ENCODE measurements at places on chromosomes 3 and 15.

DNA sequence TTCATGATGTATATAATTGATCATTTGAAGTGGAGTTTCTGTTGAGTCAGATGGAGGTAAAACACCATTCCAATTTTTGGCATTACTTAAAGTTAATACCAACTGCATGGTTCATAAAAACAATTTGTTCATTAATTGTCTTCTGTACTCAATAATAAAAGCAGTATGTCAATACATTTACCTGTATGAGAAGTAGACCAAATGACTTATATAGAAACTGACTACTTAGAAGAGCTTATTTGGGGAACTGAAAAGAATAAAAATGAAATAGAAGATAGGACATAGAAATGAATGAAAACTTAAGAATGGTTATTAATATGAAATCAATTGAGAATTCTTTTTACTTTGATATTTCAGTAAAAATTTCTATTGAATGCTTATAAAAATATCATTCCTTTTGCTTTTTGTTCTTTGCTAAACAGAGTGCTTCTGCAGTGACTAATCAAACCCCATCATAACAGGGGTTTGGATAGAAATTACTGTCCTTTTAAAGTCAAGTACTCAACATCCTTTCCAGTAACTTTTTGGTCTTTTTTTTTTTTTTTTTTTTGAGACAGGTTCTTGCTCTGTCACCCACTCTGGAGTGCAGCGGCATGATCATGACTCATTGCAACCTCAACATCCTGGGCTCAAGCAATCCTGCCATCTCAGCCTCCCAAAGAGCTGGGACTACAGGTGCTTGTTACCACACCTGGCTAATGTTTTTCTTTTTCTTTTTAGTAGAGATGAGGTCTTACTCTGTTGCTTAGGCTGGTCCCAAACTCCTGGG, 6.5 kb upstream of the CRYBG3 start:
- DNase-seq, result no peak

DNA sequence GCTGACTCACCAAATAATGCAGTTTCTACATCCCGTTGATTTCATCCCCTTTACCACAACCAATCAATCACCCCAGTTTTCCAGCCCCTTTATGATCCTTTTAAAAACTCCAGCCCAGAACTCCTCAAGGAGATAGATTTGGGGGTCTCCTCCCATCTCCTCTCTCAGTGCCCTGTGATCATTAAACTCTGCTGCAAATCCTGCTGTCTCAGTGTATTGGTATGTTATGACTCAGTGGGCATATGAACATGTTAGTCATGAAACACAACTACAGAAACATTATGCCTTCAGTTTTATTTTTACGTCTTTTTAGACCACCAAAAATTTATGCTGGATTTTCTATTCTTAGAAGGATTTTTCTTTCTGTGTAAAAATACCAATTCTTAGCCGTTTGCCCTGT, 213.7 kb downstream of the DIPK2A start:
- DNase-seq, result no peak

DNA sequence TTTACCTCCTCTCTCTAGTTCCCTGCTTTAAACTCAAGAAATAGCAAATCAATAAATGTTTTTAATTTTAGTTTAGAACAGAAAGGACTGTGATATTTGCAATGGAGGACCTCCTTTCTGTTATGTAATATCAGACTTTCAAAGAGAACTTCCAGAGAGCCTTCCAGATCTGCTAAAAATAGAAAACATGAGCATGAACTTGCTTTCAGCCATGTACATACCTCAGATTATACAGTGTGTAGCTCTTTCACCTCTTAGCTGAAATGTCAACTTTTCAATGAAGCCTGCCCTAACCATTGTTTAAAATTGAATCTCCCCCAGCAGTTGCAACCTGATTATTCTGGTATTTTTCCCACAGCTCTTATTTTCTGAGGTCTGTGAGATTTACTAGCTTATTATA, 12.6 kb downstream of the CAPN7 start:
- DNase-seq, result no peak

DNA sequence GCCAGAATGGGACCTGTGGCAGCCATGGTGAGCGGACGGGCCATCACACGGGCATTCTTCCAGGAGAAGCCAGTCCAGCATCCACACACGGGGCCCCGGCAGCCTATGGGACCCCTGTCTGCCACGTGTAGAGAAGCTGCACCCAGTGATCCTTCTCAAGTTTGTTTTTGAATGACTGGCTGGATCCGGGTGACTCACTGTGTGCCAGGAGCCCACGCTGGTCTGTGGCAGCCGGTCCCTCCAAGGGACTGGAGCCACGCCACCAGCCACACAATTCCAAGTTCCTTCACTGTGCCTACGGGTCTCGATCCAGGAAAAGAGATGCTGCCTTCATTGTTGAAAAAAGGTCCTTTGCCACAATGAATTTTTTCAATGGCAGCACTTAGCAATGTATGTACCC, 58.1 kb downstream of the ATP10A start:
- DNase-seq, result no peak

DNA sequence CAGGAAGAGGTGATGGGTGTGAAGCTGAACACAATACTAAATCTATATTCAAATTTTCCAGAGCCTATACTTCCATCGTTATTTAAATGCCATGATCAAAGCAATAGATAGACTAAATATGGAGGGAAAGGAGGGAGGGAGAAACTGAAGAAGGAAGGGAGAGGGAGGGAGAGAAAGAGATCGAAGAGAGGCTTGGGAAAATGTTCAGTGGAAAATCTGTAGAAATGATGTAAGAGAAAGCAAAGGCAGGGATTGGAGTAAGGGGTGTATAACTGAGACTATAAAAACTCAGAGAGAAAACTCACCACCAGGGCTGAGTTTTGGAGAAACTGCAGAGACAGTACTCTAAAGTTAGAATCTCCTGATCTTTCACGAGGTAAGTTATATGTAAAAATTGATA, at the start of gene OSTN:
Gene OSTN (plus strand): TSS at position 310 of the 400 bp plus-strand sequence. CDS start 13,292 bp downstream, outside the sequence.
- no peak for DNase-seq

DNA sequence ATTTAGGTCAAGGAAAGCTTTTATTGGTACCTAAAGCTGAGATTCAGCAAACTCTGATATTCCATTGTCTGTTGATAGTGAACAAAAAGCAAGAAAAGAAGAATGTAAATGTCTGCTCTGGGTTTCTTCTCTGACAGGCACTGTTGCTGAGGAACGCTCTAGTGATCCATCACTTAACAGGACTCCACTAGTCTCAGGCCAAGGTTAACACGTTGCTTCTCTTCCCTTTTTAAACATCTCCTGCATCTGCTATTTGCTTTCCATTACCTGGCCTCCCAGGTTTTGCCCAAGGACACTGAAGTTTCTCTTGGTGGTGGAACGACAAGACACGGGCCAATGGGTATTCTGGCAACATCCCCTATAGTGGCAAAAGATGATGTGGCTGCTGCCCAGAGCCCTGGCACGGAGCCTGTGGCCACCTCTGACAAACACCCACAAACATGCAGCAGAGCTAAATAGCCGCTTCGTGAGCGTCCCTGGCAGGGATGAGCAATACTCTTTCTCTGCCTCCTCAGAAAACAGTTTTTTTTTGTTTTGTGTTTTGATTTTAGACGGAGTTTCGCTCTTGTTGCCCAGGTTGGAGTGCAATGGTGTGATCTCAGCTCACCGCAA, 97.8 kb upstream of the AKAP13 start:
- no peak for DNase-seq

DNA sequence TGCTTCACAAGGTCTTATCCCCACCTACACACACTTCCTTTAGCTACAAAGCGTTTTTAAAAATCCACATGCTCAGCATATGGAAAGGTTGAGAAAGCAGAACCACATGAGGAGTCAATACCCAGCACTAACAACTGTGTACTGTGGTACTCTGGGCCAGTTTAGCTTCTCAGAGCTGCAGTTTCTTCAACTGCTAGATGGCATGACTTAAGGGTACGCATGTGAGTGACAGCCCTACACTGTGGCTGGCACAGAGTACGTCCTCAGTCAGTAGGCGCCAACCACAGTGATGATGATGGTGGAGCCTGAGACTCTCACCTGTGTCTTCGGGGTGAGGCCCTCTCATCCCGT, 17.4 kb downstream of the CCDC12 start:
- no peak for DNase-seq

- no peak for DNase-seq
Measured at GRCh38 chr15:78048628-78048920, 28.9 kb downstream of the TBC1D2B start.

DNA sequence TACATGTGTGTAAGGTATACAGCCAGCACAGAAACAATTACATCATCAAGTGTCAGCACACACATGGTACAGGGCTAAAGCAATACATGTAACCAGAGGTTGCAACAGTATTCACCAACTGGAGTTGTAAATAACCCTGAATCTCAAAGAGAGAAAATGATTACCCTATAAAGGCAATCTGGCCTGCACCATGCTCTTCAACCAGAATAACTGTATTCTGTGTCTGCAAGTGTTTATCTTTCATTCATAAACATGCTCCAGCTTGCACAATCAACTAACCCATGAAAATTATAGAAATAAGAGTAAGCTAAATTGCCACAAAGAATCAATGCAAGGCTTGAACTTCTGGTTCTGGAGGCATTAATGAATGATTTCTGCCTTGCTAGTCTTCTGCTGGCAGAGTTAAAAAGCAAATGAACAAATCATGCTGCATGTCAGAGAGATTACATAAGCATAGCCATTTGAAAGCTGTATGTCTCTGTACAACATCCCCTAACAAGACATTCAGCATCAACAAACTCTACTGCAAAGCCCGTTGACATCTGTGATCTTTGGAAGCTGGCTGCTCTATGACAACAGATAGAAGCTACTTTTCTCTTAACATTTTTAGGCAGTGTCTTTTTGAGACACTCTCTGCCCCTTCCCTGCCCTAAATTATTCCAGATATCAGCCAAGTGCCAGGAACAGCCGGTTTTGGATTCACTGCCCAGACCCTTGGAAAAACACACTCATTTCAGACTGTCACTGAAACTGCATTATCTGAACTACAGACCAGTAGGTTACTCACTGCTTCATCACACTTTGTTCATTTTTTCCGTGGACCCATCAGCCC, 871.0 kb downstream of the OTOL1 start:
- no peak for DNase-seq

- no peak for DNase-seq
Measured at GRCh38 chr3:122668930-122669730, 11.5 kb upstream of the PARP14 start.

DNA sequence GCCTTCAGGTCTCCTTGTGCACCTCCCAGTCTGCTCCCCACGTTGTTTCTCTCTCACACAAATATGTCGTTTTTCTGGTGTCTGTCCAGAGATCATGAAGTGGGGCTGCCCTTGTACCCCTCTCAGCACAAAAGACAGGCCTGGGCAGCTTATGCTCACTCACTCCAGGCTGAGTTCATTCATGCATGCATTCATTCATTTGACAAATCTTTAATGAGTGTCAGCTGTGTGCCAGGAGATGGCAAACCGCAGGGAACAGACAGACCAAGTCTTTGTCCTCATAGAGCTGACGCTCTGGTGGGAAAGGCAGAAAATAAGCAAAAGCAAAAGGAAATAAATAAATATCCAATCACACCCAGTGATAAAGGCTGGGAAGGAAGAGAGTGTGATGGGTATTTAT, 7.6 kb upstream of the TRH start:
- DNase-seq, result peak; percentile 29

DNA sequence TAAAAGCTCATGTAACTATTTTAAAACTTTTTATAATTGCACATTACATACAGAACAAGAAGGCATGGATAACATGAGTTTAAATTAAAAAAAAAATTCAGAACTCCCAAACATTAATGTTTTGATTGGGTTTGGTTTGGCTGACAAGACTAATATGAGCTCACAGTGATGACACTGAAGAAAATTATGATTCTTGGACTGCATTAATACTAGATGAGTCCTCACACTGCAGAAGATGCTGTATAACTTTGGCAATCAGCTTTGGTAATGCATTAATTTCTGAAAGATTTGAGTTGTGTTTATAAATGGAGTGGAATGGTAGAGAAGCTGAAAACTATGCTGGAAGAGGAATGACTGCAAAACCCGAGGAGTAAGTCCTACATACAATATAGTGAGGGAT, 358.9 kb downstream of the PLCL2 start:
- no peak for DNase-seq

DNA sequence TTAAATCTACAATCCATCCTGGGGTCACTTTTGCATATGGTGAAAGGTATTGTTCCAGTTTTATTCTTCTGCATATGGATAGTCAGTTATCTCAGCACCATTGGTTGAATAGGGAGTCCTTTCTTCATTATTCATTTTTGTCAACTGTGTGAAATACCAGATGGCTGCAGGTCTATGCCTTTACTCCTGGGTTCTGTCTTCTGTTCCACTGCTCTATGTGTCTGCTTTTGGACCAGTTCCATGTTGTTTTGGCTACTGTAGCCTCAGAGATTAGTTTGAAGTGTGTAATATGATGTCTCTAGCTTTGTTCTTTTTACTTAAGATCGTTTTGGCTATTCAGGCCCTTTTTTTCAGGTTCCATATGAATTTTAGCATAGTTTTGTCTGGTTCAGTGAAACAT, 795.8 kb downstream of the OTOL1 start:
- DNase-seq, result no peak

DNA sequence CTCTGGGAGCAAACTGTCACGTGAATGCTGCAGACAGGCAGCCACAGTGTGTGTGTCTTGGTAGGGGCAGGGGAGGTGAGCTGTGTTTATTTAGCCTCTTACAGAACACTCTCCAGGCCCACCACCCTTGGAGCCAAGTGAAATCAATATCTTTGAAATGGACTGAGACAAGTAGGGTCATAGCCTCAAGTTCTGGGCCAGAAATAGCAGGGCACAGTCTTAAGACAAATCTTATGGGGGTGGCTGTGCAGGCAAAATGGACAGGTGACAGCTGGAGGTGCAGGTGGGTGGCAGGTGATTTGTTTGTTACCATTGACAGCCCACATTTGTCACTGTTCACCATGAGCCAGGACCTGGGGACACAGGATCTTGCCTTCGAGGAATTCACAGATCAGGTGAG, 93.6 kb upstream of the NMNAT3 start:
- no peak for DNase-seq

- DNase-seq, result no peak
Measured at GRCh38 chr3:4749567-4750002, 229.7 kb upstream of the BHLHE40 start.

GRCh38 chr15:57406062-57406772, 29.9 kb downstream of the CGNL1 start:
- DNase-seq, result no peak

DNA sequence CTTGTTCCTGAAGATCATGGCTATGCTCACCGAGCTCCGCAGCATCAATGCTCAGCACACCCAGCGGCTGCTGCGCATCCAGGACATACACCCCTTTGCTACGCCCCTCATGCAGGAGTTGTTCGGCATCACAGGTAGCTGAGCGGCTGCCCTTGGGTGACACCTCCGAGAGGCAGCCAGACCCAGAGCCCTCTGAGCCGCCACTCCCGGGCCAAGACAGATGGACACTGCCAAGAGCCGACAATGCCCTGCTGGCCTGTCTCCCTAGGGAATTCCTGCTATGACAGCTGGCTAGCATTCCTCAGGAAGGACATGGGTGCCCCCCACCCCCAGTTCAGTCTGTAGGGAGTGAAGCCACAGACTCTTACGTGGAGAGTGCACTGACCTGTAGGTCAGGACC, 35.2 kb downstream of the NR1I2 start:
- peak; percentile 33 for DNase-seq

DNA sequence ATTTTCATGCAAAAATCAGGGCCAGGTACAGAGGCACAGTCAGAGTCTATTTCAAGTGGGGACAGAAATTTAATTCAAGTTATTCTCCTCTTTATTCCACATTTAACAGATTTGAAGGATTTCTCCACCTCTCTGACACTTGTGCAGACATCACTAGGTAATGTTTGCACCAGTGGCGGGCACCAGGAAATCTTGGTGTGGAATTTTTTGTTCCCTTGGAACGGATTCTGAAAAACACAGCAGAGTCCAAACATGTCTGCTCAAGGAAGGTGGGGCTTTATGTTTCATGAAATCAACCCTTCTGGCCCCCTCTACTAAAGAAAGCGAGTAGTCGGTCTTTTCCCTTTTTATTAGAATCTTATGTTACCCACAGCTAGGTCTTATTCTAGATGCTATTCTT, 271.2 kb upstream of the MDFIC2 start:
- no peak for DNase-seq
